ENCODE measurements at places on chromosomes 13 and 19.
A peak's percentile ranks its signal among the peaks of the same experiment; 100 is the strongest.

DNA sequence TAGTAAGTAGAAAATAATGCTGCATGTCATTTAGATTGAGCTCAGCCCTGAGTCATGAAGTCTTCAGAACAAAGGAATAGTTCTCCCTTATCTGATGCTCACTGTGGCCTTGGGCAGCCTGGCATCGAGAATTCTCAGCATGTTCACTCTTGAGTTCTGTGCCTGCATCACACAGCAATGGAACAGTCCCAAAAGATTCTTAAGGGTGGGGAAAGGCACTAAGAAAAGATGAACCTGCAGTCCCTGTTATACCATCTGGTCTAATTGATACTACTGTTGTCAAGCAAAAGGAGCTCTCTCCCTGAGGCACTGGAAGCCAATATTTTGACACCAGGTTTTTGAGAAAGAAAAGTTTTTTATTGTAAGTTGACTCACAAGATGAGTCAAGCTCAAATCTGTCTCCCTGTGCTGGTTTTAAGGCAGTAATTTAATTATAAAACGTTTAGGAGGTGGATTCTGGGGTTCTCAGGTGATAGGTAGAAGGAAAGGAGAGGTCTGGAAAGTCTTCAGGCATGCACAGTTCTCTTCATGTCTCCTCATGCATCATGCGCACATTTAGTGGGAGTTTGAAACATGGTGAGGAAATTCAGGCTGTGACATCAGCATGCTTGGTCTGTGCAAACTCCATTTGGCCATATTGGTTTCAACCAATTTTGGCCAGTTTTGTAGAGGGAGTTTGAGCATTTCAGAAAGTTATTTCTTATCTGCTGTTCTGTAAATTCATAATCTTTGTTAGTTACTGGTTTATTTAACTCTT is 38.1 kb upstream of the ZNF766 start:
- no peaks in the 10 kb centered on the region for H3K4me1 ChIP-seq
- peaks cover 19% of the 10 kb centered on the region for H3K36me3 ChIP-seq
- no peaks in the 10 kb centered on the region for H3K27me3 ChIP-seq
- DNase-seq: no peak
- H3K27ac ChIP-seq: no peak overlapping the region
- no peak overlapping the region for H3K4me3 ChIP-seq

GRCh38 chr19:6033744-6034264 is 55.9 kb upstream of the RANBP3 start:
- H3K27me3 ChIP-seq: no peaks in the 10 kb centered on the region
- no peaks in the 10 kb centered on the region for H3K4me1 ChIP-seq
- H3K4me3 ChIP-seq: no peak overlapping the region
- H3K36me3 ChIP-seq: peaks cover 4% of the 10 kb centered on the region

DNA sequence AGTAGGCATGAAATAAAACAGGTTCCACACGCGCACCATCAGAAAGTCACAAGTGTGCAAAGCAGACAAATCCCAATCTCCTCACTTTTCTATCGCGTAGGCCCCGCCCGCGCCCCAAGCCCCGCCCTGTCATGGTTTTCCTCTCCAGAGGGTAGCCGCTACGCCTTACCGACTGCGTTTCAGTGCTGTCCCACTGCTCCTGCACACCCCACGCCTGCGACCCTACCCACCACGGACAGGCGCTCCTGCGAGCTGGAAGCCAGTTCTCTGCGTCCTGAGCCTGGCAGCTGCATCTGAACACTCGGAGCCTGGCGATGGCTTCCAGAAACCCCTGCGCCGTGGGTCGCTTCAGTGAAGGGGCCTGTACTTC is 379 bp upstream of the ZNF470 start:
- no peaks in the 10 kb centered on the region for H3K27me3 ChIP-seq
- no peak overlapping the region for H3K27ac ChIP-seq
- DNase-seq: no peak
- H3K4me1 ChIP-seq: no peaks in the 10 kb centered on the region
- no peak overlapping the region for H3K4me3 ChIP-seq

DNA sequence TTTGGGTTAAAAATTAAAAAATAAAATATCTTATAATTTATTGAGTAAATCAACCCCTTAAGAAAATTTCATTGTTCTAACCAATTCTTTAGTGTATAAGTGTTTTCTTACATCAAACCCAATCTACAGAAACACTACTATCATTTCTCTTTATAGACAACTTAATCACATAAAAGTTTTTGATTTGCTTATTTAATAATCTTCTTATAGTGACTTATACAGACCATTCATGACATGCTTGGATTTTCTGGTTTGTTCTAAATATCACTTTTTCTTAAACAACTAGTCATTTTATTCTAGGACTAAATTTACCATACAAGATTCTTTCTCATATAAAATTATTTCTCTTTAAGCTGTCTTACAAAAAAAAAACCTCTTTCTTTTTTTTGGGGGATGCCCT is 27.3 kb upstream of the ZSCAN5A start:
- no peaks in the 10 kb centered on the region for H3K36me3 ChIP-seq
- no peak overlapping the region for H3K4me3 ChIP-seq
- H3K27ac ChIP-seq: no peak overlapping the region

- H3K4me1 ChIP-seq: no peaks in the 10 kb centered on the region
- no peak overlapping the region for H3K27ac ChIP-seq
- H3K4me3 ChIP-seq: no peak overlapping the region
- H3K27me3 ChIP-seq: no peaks in the 10 kb centered on the region
- no peak for DNase-seq
Measured at GRCh38 chr19:57047743-57048142, 72.0 kb upstream of the USP29 start.

- DNase-seq: no peak
- H3K27me3 ChIP-seq: no peaks in the 10 kb centered on the region
Measured at GRCh38 chr19:50155520-50156109, 7.5 kb downstream of the IZUMO2 start.

GRCh38 chr13:96033220-96034015 is 19.8 kb downstream of the UGGT2 start:
- no peaks in the 10 kb centered on the region for H3K36me3 ChIP-seq
- no peak for DNase-seq
- no peak overlapping the region for H3K27ac ChIP-seq
- no peak overlapping the region for H3K4me3 ChIP-seq
- H3K27me3 ChIP-seq: no peaks in the 10 kb centered on the region

DNA sequence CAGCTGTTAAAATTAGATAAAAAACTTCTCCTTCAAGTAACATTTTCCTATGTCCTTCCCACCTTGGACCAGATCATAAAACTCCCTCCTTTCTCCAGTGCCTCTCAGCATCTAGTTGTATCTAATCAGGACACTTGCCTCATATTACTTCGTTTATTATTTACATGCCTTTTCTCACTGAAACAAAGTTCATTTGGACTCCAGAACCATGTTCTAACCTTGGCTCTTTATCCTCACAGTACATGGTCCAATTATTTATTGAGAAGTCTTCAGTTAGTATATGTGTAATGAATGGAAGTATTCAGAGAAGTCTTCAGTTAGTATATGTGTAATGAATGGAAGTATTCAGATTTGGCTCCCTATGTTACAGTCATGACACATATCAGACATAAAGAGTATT is 342.7 kb downstream of the OXGR1 start:
- H3K4me1 ChIP-seq: peaks cover 4% of the 10 kb centered on the region
- H3K27ac ChIP-seq: no peak overlapping the region
- H3K36me3 ChIP-seq: no peaks in the 10 kb centered on the region
- no peak for DNase-seq
- H3K4me3 ChIP-seq: no peak overlapping the region
- no peaks in the 10 kb centered on the region for H3K27me3 ChIP-seq

- H3K36me3 ChIP-seq: no peaks in the 10 kb centered on the region
- no peaks in the 10 kb centered on the region for H3K4me1 ChIP-seq
- no peaks in the 10 kb centered on the region for H3K27me3 ChIP-seq
- no peak within 1 kb of the TSS for H3K27ac ChIP-seq
- no peak within 1 kb of the TSS for H3K4me3 ChIP-seq
- no peak for DNase-seq
Measured at GRCh38 chr19:9498183-9498902, at the start of gene ZNF560. ZNF560 (minus strand) TSS chr19:9498616; CDS start chr19:9475313, 23,303 bp downstream.

DNA sequence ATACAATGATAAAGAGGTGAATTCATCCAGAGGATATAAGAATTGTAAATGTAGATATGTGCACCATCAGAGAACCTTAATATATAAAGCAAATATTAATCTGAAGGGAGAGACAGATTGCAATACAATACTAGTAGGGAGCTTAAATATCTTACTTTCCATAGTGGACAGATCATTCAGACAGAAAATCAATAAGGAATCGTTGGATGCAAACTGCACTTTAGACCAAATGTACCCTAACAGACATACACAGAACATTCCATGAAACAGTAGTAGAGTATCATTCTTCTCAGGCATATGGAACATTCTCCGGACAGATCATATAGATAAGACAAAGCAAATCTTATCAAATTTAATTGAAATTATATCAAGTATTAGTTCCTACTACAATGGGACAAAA is 35.0 kb upstream of the ZNF766 start:
- no peak overlapping the region for H3K27ac ChIP-seq
- DNase-seq: no peak
- no peak overlapping the region for H3K4me3 ChIP-seq

- peak overlapping the region; percentile 100 for H3K27ac ChIP-seq
- no peaks in the 10 kb centered on the region for H3K36me3 ChIP-seq
- H3K4me1 ChIP-seq: peaks cover 90% of the 10 kb centered on the region
- DNase-seq: peak; percentile 93
Measured at GRCh38 chr13:97257800-97258799, 36.0 kb downstream of the MBNL2 start.

DNA sequence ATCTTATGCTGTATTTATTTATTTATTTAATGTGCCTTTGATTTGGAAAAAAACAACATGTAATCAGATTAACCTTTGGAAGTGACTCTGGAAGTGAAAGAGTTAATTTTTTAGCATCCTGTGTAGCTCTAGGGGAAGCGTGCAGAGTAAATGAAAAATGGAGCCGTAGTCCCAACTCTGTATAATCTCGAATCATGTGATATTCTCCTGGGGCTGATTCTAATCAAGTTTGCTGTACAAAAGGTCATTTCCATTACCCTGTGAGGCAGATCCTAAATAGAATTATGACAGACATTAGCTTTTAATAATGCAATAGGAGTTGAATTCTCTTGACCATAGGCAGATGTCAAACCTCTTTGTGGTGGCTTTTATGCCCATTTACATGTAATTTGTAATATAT is 238.6 kb upstream of the CSNK1A1L start:
- H3K4me3 ChIP-seq: no peak overlapping the region
- no peaks in the 10 kb centered on the region for H3K36me3 ChIP-seq
- H3K4me1 ChIP-seq: no peaks in the 10 kb centered on the region
- no peak overlapping the region for H3K27ac ChIP-seq
- no peak for DNase-seq

GRCh38 chr13:44436589-44437337 is 63.1 kb downstream of the SERP2 start:
- H3K36me3 ChIP-seq: peaks cover 21% of the 10 kb centered on the region
- no peaks in the 10 kb centered on the region for H3K27me3 ChIP-seq
- peak overlapping the region; percentile 94 for H3K4me3 ChIP-seq
- H3K4me1 ChIP-seq: peaks cover 30% of the 10 kb centered on the region
- DNase-seq: peak; percentile 90

DNA sequence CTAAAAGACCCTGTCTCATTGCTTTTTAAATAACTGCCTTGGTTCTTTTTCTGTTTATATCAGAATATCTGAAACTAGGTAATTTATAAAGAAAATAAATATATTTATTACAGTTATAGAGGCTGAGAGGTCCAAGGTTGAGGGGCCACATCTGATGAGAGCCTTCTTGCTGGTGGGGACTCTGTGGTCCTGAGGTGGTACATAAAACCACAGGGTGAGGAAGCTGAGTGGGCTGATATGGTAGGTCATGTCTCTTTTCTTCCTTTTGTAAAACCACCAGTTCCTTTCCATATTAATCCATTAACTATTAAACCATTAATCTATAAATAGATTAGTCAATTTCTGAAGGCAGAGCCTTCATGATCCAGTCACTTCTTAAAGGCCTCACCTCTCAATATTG is 109.5 kb upstream of the SPRY2 start:
- no peaks in the 10 kb centered on the region for H3K36me3 ChIP-seq
- no peaks in the 10 kb centered on the region for H3K27me3 ChIP-seq
- no peak for DNase-seq
- H3K4me1 ChIP-seq: no peaks in the 10 kb centered on the region

GRCh38 chr19:40357640-40358039 is 9.1 kb downstream of the PLD3 start:
- H3K27me3 ChIP-seq: no peaks in the 10 kb centered on the region
- H3K4me3 ChIP-seq: no peak overlapping the region
- no peaks in the 10 kb centered on the region for H3K36me3 ChIP-seq
- DNase-seq: no peak
- H3K27ac ChIP-seq: no peak overlapping the region

- H3K27ac ChIP-seq: no peak overlapping the region
- H3K4me1 ChIP-seq: peaks cover 13% of the 10 kb centered on the region
- H3K27me3 ChIP-seq: no peaks in the 10 kb centered on the region
- no peak for DNase-seq
- no peak overlapping the region for H3K4me3 ChIP-seq
- no peaks in the 10 kb centered on the region for H3K36me3 ChIP-seq
Measured at GRCh38 chr13:113849546-113849945, 14.3 kb downstream of the GAS6 start.

DNA sequence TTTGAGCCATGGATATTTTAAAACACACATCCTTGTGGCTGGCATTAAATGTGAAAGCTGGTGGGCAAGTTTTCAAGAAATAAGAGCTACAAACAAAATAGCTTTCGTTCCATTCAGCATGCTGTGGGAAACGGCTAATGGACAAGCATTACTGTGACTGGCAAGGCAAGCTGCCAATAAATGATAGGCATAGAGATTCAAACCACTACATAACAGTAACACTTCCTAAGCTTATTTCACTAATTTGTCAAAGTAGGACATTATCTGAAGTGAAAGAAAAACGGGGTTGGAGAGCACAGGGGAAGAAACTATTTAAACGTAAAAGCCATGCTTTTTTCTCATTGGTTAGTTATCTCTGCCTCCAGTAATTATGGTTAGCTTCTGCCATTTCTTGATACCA is 26.0 kb downstream of the OBI1 start:
- H3K36me3 ChIP-seq: peaks cover 11% of the 10 kb centered on the region
- H3K27ac ChIP-seq: no peak overlapping the region
- H3K4me3 ChIP-seq: no peak overlapping the region

- H3K36me3 ChIP-seq: no peaks in the 10 kb centered on the region
- H3K27ac ChIP-seq: no peak overlapping the region
- peaks cover 9% of the 10 kb centered on the region for H3K4me1 ChIP-seq
Measured at GRCh38 chr13:111204438-111205177, 89.5 kb downstream of the ARHGEF7 start.
